COR-L47 (cell line): ENCODE measurements at places on chromosomes 7 and 10.

DNA sequence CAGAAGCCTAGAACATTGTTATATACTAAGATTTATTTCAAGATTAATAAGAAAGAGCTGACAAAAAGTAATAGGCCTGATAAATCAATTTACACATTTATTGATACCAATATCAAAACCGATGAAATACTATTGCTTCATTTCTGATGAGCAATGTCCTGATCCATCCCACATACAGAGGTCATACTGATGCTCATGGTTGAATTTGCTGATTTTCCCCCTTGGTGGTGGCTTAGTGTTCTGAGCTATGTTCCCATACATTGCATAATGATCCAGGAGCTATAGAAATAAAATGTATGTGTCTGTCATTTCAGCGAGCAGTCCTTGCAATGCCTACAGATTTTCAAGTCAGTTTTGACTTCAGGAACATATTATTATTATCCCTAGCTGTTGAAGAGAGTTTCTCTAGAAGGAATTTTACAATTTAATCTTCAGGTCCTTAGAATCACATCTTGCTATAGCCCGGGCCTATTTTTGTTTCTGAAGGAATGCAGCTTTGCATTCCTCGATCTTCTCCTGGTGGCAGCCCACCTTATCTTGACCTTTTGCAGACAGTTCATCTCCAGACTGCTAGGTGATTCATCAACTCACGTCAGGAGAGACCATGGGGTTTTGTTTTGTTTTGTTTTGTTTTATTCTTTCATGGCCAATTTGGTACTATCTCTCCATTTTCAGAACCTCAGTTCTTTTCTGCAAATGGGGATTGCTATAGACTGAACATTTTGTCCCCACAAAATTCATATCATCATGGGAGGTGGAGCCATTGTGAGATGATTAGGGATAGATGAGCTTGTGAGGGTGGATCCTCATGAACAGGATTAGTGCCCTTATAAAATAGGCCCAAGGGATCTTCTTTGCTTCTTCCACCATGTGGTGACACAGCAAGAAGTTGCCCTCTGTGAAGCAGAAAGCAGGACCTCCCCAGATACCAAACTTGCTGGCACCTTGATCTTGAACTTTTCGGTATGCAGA is 465.6 kb upstream of the IGFBP3 start:
- no peak for DNase-seq

- DNase-seq: peak; percentile 31
Measured at GRCh38 chr7:103524042-103524907, 78.3 kb upstream of the SLC26A5 start.

DNA sequence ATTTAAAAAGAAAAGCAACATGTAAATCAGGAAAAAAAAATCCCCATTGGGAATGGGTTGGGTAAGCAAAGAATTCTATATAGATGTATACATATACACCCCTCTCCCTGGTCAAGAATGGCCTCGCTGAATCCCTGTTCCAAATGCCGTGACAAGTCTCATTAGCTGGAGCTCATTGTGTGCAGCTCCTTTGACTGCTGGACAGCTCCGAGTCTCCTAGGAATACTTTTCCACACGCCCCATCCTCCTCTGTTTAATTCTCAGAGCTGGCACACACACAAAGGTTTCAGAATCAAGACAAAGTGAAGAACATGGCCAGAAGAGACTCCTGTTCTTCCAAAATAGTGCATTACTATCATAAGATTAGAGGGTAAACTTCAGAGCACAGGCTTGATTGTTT is 130.9 kb upstream of the MKLN1 start:
- DNase-seq: peak; percentile 41

- no peak for DNase-seq
Measured at GRCh38 chr7:142496545-142496991, 238.7 kb upstream of the PRSS58 start.

DNA sequence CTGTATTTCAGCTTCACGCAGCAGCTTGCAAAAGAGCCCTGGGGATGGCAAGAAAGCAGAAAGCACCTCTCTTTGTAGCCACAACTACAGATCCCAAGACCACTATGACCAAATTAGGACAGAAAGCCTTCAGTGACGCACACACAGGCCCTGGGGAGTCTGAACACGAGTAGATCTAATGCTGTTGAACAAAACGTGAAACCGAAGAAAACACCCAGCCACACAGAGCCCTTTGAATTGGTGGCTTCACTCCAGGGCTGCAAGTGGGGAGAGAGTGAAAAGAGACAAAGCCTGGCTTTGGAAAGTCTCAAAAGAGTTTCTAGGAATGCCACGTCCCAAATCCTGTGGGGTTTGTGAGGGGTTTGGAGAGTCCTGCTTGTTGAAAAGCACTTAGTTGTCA is 28.4 kb downstream of the PLXNA4 start:
- no peak for DNase-seq

GRCh38 chr10:88194041-88194887 is 330.8 kb downstream of the PTEN start:
- DNase-seq: no peak

DNA sequence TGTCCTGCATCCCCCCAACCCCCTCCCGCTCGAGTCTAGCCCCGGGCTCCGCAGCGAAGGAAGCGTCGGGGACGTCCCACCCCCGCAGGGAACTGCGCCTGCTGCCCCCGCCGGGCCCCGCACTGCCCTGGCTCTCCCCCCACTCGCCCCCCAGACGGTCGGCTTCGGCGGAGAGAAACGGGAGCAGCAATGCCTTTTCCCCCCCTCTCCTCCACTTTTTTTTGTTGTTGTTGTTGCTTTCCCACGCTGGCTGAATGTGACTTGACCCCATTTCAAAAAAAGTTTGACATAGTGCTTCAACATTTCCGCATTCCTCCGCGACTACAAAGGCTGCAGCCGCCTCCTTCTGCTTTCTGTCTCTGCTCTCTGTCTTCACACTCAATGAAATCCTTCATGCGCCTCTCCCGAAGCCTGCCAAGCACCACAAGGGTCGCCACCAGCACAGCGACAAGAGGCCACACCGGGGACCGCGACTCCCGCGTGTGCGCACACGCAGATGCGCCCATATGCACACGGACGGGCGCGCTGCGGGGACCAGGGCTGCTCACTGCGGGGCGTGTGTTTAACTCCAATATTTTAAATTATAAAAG is 1.0 kb downstream of the CDK6 start:
- no peak for DNase-seq

DNA sequence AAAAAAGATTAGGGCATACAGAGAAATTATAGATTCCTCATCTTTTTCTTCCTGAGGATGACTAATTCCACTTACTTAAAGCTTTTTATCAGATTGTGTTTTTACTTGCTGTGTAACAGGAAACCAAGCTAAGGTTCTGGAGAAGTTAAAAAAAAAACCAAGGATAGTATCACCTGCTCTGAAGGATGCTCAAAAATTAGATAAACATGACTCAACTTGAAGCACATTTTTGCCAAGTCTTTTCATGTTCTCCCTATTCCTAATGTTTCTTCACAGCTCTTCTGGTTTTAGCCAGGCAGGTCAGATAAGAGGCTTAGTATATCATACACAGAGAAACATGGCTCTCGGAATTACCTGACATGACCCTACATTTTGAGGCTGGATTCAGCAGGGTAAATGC is 90.3 kb downstream of the CPEB3 start:
- DNase-seq: no peak

DNA sequence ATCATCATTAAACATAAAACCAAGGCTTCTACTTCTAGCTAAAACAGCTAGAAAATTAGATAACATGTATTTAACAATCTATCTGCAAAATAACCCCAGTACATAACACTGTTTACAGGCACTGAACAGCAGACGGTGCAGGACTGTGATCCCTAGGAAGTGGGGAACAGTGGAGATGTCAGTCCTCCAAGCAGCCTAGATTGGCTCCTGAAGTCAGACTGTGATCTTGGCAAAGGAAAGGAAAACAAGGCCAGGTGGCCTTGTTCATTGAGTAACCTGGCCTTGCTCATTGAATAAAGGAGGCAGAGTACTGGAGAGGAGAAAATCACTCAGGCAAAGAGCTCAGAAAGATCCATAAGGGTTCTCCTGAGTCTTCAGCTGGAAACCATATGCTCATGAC is 77.7 kb upstream of the DIP2C start:
- DNase-seq: no peak

DNA sequence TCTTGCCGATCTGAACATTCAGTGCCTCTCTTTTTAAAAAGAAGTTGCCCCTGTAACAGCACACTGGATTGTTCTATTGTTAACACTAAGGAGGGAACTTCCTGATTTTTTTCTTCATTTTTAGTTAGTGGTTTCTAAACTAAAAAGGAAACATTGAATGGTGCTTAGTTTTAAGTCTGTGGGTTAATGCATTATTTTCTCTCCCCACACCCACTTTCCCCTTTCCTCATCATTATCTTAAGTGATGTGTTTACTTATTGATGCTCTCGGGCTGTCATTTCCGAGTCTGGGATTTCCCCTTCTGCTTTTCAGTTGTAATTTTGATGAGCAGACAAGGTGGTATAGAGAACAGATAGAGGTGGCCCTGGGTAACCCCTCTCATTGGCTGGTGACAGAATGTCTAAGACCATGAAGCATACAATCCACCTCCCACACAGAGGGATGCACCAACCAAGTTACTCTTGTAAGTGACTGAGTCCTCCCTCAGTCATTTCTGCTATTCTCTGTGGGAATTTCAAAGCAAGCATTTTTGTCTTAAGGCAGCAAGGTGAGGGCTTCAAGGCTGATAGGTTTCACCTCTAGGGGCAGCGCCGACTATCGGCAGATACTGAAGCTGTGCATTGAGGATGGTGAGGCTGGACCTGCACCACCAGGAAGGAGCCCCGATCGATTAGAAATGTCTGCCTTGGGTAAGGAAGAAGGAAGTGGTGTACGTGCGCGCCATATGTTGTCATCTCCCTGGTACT is 49.5 kb downstream of the CHN2 start:
- DNase-seq: no peak

DNA sequence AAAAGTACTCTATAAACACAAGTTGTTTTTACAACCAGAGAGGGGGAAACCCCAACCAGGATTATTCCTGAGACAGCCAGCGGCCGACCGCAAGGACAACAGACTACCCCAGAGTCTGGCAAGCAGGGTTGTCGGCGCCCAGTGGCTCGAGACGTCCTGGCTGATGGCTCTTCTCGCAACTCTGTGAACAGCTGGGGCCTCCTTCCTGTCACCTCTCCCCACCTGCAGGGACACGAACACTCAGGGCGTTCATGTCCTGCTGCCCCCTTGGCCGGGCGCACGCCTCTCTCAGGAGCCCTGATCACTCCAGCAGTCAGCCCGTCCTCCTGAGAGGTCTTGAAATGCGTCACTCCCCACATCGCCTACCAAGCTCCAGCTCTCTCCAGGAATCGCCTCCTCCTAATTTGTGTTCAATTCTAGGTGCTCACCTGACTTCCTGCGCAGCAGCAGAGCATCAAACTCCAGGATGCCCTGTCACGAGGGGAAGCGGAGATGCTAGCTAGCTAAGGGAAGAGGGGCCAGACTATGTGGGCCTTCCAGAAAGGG is 66.4 kb upstream of the TNRC18 start:
- no peak for DNase-seq

GRCh38 chr7:149885191-149886017 is 11.6 kb downstream of the ATP6V0E2 start:
- DNase-seq: no peak

DNA sequence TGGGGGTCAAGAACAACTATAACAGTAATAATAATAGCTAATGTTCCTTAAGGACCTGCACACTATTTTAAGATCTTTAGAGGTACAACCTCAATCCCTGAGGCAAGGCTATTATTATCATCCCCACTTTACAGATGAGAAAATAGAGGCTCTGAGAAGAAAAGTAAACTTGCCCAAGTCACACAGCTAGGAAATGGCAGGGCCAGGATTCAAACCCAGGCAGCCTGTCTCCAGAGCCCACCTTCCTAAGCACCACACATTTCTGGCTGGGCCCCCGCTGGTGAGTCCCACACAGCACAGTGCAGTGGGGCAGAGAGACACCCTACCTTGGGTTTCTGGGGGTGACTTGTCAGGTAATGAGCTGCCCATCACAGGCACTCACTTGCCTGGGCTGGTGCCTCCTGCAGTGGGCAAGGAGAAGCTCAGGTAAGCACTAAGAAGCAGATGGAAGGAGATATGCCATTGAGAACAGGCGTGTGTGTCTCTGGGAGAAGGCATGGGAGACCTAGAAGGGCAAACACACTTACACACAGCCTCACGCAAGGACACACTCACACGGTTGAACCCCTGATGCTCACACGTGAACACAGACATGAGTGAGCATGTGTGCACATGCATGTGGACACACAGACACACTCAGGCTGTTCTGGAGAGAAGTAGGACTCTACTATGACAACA is 104.4 kb upstream of the ZMIZ1 start:
- DNase-seq: no peak
